Stimulated activated CD4-positive, alpha-beta T cell treated with anti-CD3 and anti-CD28 coated beads, TNF-alpha, amount 100 ng/mL, for 48 hours (primary cell): ENCODE measurements at places on chromosomes 6 and 20.

DNA sequence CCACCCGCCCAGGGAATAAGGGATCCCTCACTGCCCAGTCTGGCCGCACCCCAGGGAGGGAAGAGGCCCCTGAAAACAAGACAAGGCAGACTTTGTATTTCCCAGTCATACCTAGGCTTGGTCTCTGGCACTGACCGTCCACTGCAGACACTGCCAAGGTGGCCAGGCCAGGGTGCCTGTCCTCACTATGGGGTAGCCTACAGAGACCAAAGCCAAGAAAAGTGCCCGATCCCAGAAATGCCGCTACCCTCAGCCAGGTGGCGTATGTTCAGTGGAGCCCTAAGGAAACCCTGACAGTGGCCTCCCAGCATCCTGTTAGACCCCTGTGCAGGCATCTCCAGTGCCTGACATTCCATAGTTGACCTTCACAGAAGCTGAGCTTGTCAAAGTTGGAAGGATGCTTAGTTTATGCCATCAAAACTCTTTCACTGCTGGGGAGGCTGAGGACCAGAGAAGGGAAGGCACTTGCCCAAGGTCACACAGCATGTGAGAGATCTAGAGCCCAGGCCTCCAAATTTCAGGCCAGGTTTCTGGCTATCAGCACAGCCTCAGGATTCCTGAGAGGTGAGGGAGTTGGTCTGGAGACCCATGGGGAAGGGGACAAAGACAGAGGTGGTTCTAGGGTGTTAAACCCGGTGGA is 2.5 kb downstream of the SCRT2 start:
- no peak for DNase-seq

GRCh38 chr6:5110246-5110645 is 25.1 kb downstream of the PPP1R3G start:
- no peak for DNase-seq

DNA sequence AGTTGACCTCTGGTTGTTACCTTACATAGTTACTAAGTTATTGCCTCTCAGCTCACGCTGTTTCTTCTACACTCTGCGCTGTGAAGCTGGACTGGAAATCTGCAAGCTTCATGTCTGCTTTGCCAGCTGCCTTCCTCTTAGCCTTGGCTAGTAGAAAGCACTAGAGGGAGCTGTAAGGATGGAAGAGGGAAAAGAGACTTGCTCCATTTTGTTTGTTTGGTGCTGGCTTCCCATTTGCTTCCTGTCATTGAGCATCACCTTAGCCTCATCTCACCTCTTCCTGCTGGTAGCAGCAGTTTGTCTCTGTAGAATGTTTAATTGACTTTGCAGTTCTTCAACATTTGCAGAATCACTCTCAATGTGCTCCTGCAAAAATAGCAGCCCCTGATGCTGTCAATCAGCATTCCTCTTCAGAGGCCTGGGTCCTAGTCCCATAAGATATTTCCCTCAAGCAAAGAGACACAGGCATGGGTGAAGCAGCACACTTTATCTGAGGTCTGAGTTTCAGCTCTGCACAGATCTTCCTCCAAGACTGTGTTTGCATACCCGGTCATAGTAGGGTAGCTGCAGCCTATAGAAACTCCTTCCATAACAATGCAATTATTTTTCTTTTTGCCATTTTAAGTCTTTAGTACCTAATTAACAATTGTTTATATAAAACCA is 302.2 kb upstream of the EPHA7 start:
- DNase-seq = no peak

DNA sequence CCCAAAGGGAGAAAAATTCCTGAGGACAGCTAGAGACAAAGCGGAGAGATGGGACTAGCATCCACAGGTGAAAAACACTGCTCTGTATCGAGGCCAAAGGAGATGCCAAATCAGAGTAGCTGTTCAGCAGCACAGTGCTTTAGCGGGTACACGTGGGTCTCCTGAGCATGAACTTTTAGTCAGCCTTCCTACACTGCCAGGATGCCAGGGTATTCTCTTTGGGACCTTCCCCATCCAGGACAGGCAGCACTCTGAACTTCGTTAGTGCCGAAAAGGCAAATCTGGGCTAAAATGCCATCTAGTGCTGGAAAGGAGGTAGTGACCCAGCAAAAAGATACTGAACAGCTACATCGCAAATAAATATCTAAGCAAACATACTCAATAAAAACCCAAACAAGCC is 64.9 kb downstream of the C6orf58 start:
- no peak for DNase-seq

GRCh38 chr20:36305602-36306551 is at the start of gene DLGAP4:
TSS of gene DLGAP4 (plus strand) at chr20:36306339. CDS start at chr20:36431718, 125,379 bp downstream.
- DNase-seq = no peak

DNA sequence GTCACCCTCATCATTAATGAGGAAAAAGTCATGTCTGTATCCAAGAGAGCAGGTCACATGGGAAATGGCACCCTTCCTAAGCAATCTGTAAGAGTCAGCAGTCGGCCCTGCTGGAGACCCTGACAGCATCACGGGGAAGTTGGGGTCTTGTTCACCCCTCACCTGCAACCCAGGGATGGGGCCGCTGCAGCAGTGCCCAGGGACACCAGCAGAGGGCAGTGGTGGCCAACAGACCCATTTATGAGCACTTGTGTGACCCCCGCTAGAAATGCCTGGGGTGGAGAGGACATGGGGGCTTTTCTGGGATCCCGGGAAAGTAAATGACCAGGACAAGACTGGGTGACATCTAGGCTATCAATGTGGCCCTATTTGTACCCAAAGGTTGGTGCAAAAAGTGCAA is 35.9 kb downstream of the ANKRD60 start:
- DNase-seq = no peak

DNA sequence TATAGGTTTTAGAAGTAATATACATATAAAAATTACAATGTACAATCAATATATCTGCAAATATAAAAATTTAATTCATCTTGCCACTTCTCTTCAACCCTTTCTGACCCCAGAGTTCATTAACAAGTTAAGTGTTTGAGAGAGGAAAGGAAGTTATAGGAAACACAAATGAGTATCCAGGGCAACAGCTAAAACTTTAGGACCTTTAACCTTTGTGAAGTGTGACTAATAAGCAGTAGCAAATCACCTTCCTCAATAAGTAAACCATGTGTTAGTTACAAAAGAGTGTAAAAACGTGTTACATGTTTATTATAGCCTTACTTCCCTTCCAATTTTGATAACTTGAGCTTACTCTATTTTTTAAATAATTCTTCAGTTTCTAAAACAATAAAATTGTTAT is 73.4 kb upstream of the SIM1 start:
- no peak for DNase-seq

- no peak for DNase-seq
Measured at GRCh38 chr6:35461270-35461669, 6.9 kb upstream of the RPL10A start.

DNA sequence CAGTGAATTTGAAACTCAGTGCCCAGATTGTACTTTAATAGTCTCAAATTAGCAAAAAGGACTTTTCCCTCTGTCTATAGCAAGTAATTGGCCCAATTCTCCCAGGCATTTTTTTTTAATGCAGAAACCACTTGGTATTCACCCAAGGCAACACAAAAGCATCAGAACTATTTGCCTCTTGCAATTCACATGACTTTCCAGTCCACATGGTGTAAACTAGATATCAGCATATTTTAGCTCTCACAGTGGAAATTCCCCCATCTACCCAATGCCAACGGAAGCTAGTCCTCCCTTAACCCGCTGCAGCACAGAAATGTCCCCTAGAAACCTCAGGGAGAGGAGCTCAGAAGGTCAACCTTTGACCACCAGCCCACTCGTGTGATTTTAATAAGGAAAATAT is 103.4 kb upstream of the CDYL start:
- no peak for DNase-seq

GRCh38 chr6:56148488-56149186 is 98.7 kb downstream of the COL21A1 start:
- no peak for DNase-seq

DNA sequence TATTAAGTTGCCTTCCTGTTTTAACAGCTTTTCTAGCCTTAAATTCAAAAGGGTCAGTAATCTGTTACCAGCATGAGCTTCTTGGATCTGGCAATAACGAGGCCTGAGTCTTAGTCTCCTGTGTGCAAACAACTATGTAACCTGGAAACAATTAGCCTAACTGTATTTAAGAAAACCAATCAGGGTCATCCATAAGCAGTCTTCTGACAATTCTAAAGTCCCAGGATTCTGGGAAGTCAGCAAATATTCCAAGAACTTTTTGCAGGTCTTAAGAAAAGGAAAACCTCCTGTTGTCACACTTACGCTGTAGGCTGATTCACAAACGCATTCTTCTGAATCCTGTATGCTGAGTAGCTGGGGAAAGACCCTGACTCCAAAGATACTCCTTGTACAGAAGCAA is 90.4 kb downstream of the COL12A1 start:
- DNase-seq = no peak

- no peak for DNase-seq
Measured at GRCh38 chr20:59030911-59031563, 1.1 kb downstream of the ATP5F1E start.

GRCh38 chr6:46014046-46014445 is 1.6 kb downstream of the CLIC5 start:
- no peak for DNase-seq

GRCh38 chr6:11974089-11974488 is 38.0 kb upstream of the HIVEP1 start:
- DNase-seq = no peak

DNA sequence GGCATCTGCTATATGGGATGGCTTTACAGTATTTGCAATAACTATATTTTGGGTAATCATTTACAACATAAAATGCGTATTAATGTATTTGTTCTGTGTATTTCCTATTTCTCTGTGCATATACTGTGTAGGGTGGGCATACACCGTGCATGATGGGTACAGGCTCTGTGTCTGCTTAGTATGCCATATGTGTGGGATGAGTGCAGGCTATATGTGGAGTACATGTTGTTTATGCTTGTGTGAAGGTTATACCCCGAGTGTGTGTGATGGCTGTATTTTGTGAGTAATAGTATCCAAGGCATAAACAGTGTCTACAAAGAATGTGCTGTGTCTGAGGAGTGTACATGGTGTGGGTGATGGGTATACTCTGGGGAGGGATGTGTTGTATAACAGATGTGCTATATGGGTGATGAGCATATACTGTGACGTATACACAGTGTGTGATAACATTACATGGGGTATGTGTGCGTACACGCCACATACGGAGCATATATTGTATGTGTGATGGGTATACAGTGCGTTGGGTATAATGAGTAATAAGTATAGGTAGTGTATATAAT is 52.7 kb downstream of the CPXM1 start:
- DNase-seq = no peak

DNA sequence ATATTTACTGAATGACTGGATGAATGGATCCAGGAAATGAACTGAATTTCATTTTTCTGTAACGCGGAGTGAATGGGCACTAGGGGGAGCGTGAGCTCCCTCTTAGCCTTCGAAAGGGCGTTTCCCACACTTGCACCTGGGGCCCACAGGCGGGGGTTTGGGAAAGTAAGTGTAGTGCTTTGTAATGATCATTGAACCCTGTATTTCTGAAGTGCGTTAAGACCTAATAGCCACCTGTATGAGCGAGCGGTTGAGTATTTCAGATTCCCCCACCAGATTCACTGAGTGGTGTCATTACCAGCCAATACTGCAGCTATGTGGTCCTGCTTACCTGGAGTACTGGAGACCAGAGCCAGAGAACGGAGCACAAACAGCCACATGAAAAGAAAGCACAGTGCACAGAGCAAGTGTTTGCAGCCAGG is 10.5 kb downstream of the SYTL3 start:
- no peak for DNase-seq

GRCh38 chr6:35206346-35206745 is 7.4 kb upstream of the SCUBE3 start:
- DNase-seq = no peak

GRCh38 chr20:57703013-57703412 is 6.8 kb downstream of the PMEPA1 start:
- DNase-seq = no peak

DNA sequence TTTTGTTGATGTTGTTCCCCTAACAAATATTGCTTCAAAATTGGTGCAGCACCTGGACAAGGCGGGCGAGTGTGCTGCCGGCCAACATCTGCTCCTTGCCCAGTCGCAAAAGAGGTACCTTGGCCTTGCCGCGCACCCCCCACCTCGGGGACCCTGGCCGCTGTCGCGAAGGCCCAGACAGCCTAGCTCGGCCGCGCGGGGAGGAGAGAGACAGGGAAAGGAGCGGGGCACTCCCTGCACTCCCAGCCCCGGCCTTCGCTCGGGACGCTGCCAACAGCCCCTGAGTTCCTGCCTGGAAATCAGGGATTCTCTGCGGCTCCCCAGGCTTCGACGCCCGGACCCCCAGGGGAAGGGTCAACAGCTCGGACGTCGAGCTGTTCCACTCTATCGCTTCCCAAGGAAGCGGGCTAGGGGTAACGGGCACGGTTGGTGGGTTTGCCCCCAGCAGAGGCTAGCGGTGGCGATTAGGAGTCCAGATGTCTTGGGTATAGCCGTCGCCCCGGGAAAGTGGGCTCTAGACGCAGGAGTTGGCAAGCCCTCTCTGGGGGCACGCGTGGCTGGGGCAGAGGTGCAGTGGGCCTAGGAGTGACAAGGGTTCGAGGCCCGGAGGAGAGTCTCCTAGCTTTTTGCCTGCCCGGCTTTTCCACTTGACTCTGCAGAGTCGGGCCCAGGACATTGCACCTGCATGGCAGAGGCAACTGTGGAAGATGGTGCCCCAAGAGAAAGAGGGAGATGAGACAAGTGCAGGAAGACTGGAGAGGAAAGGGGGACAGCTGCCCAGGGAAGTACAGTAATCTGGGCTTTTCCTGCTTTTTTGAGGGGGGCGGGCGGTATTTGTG is 8.2 kb downstream of the POU3F2 start:
- no peak for DNase-seq

DNA sequence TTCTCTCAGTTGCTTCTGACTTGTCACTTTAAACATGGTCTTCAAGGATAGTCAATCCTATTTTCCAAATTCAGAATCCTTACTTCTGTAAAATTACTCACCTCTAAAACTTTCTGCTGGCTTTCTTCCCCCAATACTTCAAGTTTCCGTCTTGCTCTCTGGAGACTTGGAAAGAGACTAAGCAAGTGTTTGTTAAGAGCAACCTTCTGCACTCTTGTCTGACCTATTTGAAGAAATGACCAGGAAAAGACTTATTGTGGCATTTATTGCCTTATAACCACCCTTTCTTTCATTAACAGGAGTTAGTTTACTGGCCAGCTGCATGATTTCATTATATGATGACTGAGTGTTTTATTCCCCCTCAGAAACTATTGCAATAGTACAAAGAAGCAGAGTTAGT is 181.0 kb downstream of the TBC1D7 start:
- DNase-seq = no peak

- DNase-seq = no peak
Measured at GRCh38 chr20:46350201-46350985, 42.1 kb upstream of the CDH22 start.

GRCh38 chr6:84618046-84618752 is 146.2 kb downstream of the TBX18 start:
- no peak for DNase-seq
